Posterior cingulate gyrus (tissue), 11 donors: ENCODE measurements at places on chromosomes 11 and 22.

GRCh38 chr22:29702000-29702930, 17.5 kb upstream of the CABP7 start:
- no peak for DNase-seq

DNA sequence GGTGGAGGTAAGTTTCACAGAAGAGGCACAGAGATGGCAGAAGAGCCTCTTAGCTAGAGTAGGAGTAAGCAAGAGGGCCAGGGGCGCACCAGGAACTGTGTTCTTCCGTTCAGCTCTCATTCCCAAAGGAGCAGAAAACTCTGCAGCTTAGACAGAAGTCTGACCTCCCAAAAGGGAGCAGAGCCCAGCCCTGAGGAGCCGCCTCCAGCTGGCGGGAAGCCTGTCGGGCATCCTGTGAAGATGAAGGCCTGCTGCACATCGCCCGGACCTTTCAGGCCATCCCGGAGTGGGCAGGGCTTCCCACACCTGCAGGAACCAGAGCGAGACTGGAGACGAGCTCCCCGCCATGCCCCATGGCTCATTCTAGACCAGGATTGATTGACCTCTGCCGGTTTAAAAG, 1102.8 kb downstream of the BRD1 start:
- peak; percentile 65 for DNase-seq

- peak; percentile 72 for DNase-seq
Measured at GRCh38 chr22:25354456-25354855, 135.0 kb downstream of the CRYBB2 start.

DNA sequence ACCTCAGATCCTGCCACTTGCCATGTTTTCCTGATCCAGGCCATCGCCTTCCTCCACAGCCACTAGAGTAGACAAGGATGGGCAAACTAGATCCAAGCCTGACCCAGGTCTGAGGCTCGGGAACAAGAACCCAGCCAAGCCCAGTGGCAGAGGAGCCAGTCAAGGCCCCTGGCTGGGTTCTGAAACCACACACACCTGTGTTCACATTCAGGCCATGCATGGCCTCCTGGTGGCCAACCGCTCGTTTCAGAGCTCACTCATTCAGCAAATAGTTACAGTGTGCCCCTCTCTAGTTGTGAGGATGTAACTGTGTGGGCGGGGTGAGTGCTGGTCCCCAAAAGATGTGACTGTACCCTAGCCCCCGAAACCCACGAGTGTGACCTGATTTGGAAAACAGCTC, 337.6 kb downstream of the CTTN start:
- DNase-seq = no peak

- peak; percentile 73 for DNase-seq
Measured at GRCh38 chr22:22938672-22939587, 51.3 kb downstream of the IGLL5 start.

- DNase-seq = no peak
Measured at GRCh38 chr22:36385491-36386350, 2.0 kb downstream of the MYH9 start.

DNA sequence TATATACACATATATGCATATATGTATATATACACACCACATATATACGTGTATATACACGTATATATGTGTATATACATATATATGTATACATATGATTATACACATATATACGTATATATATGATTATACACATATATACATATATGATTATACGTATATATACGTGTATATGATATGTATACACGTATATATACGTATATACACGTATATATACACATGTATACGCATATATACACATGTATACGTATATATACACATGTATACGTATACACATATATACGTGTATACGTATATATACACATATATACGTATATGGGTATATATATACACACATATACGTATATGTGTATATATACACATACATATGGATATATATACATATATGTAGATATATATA, 62.1 kb upstream of the HMGXB4 start:
- DNase-seq = no peak

GRCh38 chr22:40463683-40464082, 93.3 kb downstream of the SGSM3 start:
- DNase-seq = no peak

- DNase-seq = no peak
Measured at GRCh38 chr11:14971865-14972580, at the start of gene CALCA. CALCA (minus strand) TSS chr11:14972351; CDS start chr11:14971192, 1,159 bp downstream.

DNA sequence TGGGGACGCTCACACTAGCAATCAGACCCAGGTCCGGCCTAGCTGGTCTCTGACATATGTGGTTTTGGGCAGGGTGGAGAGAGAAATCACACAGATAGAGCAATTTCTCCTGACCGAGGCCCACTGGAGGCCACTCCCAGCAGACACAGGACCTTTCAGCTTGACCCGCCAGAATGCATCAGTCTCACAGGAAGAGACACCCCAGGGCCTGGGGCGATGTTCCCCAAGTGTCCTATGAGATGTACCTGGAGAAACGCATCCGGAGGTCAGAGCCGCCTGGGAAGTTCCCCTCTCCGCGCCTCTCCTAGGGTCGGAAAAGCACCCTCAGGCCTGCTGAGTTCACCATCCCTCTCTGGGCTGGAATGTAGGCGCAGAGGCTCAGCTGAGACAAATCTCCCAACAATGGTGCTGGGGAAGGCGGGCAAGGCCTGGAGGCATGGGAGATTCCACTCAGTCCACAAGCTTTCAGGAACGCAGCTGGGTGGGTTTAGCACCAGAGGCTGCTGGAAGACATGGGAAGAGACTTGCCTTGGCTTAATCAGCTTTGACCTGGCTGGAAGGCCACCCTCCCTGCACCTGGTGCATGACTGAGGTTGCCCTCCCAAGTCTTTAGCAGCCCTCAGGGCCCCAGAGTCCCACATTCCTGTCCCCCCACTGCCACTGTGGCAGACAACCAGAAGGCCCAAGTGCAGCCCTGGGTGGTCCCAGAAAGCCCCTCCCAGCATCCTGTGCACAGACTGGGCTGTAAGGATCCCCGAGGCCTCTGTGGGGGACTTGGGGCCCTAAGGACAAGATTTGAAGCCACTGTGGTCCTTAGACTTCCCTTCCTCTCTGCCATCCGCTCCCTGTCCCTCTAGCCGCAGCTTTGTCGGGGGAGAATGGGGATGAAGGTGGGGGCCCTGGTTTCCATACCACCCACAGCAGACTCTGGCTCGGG, 57.5 kb downstream of the RTL6 start:
- peak; percentile 75 for DNase-seq

- DNase-seq = no peak
Measured at GRCh38 chr11:17211286-17211685, 3.5 kb upstream of the PIK3C2A start.

GRCh38 chr11:69144316-69145049, 11.3 kb upstream of the SMIM38 start:
- DNase-seq = peak; percentile 27

DNA sequence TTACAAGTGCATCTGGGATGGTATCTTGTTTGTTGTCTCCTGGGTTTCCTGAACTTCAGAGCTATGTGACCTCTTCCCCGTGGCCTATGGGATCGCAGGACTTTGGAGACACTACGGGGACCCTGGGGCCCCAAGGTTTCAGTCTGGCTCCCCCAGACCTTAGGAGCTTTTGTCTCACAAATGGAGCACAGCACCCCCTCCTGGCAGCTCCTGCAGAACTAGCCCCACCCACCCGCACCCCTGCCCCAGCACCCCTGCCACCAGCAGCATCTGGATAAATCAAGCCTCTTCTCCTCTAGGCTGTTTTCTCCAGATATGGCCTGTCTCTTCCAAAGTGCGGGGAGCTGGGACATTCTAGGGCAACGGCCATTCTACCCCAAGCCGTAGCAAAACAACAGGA, 10.4 kb downstream of the RCOR2 start:
- no peak for DNase-seq

GRCh38 chr22:22912135-22912987, 24.7 kb downstream of the IGLL5 start:
- no peak for DNase-seq

- DNase-seq = no peak
Measured at GRCh38 chr22:37126882-37127281, 17.4 kb upstream of the TMPRSS6 start.

GRCh38 chr22:17789379-17790200, 15.3 kb upstream of the BID start:
- DNase-seq = no peak

DNA sequence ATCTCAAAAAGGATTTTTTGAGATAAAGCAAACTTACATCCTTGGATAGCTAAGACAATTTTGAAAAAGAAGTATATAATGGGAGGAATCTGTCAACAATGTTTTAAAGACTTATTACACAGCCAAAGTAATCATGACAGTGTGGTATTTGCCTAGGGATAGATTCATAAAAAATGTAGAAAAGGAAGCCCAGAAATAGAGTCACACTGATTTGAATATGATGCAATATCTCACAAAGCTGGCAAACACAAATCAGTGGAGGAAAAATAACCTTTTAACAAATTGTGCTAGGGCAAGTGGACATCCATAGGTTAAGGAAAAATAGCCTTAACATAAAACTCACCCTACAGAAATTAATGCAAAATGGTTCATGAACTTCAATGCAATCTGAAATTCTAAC, 6.0 kb downstream of the XKR3 start:
- no peak for DNase-seq

GRCh38 chr11:78355309-78355705, 62.3 kb downstream of the GAB2 start:
- DNase-seq = no peak

- DNase-seq = no peak
Measured at GRCh38 chr11:119845756-119846155, 116.8 kb upstream of the NECTIN1 start.

DNA sequence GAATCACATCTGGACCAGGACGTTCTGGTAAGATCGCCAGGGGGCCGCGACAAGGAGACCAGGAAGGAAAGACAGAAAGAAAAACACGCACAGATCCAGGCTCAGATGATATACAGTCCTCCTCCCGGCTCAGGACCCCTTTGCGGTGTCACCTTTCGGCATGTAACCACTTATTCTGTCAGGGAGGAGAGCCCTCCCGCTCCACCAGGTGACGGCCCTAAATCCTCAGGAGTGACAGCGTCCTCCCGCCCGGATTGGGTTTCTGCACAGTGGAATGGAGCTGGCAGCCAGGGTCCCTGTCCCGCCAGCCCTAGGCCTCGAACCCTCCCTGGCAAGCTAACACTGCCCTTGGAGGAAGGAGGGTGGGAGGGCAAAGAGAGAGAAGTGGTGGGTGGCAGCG, 24.3 kb upstream of the KCNQ1OT1 start:
- DNase-seq = no peak

- no peak for DNase-seq
Measured at GRCh38 chr11:76155500-76156227, 50.6 kb downstream of the WNT11 start.

- no peak for DNase-seq
Measured at GRCh38 chr11:45053736-45054446, 92.5 kb upstream of the PRDM11 start.

GRCh38 chr11:114953039-114953438, 274.7 kb downstream of the NXPE2 start:
- DNase-seq = no peak

DNA sequence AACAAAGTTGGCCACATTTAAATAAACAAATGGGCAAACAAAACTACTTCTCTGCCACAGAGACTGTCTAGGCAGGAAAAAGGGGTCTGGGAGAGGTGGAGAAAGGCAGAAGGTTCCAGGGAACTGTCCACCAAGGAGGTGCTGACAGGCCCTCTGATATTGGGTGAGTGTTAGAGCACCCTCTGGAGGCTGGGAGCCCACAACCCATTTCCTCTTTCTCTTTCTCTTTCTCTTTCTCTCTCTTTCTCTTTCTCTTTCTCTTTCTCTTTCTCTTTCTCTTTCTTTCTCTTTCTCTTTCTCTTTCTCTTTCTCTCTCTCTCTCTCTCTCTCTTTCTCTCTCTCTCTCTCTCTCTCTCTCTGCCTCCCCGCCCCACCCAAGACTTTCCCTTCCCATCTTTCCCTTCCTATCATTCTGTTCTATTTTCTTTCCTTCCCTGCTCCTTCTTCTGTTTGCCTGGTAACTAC, 912.8 kb downstream of the DLG2 start:
- no peak for DNase-seq

GRCh38 chr11:2113776-2114175, 25.4 kb downstream of the IGF2 start:
- peak; percentile 65 for DNase-seq

DNA sequence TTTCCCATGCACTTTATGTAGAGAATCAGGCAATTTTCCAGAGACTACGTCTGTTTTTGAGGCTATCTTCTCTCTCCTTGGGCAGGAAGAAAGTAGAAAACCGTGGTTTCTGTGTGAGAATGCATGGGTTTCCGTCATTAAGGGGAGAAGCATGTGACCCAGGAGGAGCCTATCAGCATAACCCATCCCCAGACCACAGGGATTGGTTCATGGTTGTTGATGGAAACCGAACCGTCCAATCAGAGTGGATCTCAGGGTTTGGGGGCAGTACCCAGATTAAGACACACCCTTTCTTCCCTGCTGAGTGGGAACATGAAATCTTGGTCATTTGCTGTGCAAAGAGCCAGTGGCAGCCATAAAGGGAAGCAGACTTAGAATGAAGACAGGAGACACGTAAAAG, 517.8 kb downstream of the MN1 start:
- DNase-seq = no peak

DNA sequence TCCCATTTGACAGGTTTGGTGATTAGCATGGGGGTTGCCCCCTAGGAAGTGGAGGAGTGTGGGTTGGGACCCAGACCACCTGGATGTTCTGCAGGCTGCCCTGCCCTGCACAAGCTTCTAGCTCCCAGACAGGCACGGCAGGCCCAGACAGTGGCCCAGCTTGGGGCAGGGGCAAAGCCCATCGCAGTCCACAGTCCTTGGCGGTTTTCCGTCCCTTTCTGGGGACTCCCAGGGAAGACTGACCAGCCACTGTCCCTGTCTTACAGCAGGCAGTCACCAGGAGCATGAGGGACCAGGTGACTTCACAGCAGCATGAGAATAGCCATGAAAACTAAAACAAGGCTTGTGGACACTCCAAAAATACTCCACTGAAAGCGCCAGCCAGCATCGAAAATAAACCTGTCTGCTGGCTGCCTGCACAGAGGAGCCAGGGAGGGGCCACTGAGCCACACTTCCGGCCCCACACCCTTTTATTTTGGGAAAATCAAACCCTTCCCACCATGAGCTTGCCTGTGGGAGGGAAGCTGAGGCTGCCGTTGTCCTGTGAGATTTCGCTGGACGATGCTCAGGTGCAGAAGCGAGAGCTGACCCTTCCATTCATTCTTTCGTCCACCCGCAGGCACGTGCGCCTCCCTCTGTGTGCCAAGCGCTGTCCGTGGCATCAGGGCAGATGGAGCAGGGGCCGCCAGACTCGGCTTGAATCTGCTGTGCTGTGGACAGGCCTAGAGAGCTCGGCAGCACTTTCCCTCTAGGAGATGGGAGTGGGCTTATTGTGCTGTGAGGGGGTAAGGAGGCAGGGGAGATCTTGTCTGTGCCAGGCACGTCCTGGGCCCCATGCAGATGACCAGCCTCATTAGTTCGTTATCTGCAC, 28.0 kb downstream of the FADD start:
- DNase-seq = no peak
